ENCODE measurements at places on chromosomes 12 and 14.

GRCh38 chr14:75861161-75861621 is 120.6 kb downstream of the TGFB3 start:
- no peak for DNase-seq

DNA sequence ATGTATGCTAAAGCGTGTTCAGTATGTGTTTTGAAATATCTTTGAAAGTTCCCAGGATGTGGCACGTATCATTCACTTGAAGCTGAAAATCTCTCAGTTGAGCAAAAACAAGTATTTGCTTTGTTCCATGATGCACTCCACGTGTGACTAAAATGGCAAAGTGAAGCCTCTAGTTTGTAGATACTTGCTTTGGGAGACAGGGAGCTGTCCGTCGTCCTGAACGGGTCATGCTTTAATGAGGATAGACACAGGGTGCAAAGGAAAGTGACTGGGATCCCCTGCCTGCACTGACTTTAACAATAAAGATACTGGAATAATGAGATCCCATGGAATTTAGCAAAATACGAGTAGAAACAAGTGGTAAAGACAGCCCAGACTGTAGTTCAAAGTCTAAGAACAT is 991.4 kb downstream of the NRXN3 start:
- no peak for DNase-seq

GRCh38 chr12:109214131-109214530 is 95.0 kb downstream of the FOXN4 start:
- DNase-seq: no peak

GRCh38 chr14:53399057-53399456 is 245.9 kb upstream of the DDHD1 start:
- no peak for DNase-seq

GRCh38 chr12:132825089-132825488 is 3.6 kb downstream of the GOLGA3 start:
- no peak for DNase-seq

DNA sequence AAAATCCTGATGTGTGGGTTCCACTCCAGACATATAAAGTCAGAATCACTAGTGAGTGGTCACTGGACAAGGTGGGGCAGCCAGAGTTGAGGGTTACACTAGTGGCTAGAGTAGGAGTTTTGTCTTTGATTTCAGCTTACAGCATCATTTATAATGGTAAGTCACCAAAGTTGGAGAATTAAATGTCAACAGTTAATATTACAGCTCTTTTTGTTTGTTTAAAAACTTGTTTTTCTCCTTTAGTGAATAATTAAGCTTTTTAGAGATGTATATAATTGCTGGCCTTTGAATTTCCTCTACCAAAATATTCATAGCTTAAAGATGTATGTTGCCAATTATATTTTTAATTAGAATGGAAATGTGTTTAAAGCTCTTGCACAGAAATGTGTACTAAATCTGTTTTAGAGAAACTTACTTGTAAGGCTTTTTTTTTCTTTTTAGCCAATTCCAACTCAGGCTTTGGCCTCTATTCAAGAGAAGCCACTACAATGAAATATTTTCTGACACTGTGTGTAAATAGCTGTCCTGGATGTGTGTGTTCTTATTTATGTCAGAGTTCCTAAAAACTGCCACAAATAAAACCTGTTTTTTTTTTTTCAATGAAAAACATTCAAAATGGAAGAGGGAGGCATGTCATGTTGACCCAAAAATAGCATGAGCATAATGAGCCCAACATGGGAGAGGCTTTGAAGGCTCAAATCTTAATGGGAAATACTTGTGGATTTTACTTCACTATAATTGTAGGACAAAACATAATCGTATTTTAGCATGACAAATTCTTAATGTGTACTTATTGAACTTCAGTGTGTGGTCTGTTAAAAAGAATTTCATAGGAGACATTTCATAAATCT is 92.2 kb downstream of the TBC1D30 start:
- no peak for DNase-seq

DNA sequence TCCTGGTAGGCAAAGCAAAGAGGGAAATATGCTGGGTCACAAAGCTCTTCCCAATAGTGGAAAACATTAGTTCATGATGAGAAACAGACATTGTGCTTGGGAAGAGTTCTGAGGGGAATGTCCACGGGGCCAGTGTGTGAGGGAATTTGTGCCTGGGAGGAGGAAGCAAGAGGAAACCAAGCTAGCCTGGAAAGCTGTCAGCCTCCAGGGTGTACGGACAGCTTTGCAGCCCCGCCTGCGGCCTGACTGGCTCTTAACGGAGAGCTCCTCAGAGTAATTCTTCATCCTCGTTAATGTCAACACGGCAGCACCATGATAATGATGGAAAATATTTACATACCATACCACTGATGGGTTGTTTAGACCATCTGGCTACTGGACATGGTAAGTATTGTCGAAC is 32.4 kb downstream of the PITPNM2 start:
- DNase-seq: peak; percentile 82

GRCh38 chr14:20617138-20618003 is 24.1 kb downstream of the OR6S1 start:
- no peak for DNase-seq

DNA sequence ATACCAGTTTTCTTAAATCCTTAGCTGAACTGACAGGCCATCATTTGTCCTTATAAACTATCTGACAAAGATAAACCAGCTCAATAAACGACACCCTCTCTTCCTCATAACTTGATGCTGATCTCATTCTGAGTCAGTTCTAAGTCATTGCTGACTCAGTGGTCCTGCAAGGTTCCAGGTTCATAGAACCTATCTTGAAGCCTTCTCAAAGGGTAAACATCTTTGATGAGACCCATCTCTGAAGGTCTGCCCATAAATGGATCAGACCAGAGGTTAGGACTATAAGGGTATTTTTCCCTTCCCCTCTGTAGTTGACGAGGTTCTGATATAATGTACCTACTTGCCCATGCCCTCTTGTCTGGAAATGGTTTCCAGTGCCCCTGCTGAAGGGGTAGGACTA is 11.9 kb downstream of the NAA25 start:
- no peak for DNase-seq

DNA sequence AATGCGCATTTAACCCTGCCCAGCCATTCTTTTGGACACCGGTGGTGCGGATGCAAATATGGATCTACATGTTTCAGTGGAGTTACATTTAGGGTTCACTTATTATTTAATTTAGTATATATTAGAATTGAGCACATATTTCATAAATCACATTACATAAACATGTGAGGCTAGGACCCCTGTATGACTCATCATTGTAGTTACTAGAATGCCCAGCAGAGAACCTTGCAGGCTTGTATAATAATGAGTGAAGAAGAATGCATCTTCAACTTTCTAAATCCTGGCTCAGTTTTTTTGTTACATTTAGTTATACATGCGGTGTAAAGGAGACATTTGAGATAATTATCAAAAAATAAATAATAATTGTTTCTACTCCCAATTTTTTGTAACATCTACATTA is 369.0 kb downstream of the ATP23 start:
- DNase-seq: no peak

DNA sequence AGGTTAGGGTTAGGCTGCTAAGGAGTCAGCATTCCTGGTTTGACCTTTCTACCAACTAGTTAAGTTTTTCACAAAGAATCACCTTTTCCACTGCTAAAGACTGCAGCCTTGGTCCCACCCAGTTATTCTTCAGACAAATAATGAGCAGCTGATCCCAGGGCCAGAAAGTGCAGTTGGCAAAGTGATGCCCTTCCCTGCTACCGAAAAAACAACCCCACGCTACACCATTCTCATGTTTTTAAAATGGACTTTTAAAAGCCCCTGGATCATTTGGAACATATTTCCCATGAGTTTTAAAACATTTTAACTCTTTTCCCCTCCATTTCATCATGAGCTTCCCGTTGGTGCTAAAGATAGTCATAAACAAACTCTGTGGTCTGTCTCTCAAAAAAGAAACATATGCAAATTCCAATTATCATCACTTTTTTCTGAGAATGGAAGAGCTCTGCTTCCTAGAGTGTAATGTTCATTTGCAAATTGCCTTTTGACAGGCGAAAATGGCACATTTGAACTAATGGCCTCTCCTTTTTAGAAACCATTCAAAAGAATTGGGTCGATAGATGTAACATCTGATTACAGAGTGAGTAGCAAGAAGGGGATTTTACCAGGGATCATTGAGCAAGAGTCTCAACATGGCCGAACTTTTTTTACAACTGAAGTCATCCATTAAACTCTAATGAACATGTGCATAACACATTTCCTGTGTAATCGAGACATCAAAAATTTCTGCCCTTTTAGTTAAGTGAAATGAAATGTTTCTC is 129.3 kb upstream of the RAP1B start:
- no peak for DNase-seq

GRCh38 chr12:91335699-91336098 is 153.1 kb upstream of the DCN start:
- no peak for DNase-seq

DNA sequence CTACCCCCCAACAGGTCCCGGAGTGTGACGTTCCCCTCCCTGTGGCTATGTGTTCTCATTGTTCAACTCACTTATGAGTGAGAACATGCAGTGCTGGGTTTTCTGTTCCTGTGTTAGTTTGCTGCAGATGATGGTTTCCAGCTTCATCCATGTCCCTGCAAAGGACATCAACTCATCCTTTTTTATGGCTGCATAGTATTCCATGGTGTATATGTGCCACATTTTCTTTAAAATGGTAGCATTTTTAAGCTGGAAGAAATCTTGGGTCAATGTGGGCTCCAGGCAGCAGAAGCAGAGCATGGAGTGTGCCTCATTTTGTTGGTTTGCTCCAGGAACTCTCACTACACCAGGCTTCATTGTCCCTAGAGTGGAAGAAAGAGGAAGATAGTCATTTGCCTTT is 47.6 kb upstream of the ITPR2 start:
- no peak for DNase-seq

- no peak for DNase-seq
Observed at GRCh38 chr12:57630891-57631433, 2.0 kb downstream of the B4GALNT1 start.

- no peak for DNase-seq
Observed at GRCh38 chr12:64494998-64495729, 43.2 kb downstream of the TBK1 start.

GRCh38 chr12:124321040-124321481 is 26.2 kb downstream of the RFLNA start:
- DNase-seq: no peak

DNA sequence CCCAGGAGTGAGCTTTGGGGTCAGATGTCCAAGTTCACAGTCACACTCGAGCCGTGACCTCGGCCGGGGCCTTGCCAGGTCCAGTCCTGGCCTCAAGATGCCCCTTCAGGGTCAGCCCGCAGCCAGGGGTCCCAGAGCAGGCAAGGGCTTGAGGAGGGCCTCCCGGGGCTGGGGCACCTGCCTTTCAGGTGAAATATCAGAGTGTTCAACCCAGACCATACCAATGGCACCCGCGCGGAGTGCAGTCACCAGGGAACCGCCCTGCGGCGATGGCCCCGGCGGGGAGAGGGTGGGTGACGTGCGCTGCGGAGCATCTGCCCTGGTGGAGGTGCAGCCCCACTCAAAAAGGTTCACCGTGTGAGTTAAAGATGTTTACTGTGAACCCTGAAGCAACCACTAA is 16.9 kb downstream of the LRCOL1 start:
- no peak for DNase-seq

- no peak for DNase-seq
Observed at GRCh38 chr12:69779928-69780327, 41.3 kb downstream of the RAB3IP start.

DNA sequence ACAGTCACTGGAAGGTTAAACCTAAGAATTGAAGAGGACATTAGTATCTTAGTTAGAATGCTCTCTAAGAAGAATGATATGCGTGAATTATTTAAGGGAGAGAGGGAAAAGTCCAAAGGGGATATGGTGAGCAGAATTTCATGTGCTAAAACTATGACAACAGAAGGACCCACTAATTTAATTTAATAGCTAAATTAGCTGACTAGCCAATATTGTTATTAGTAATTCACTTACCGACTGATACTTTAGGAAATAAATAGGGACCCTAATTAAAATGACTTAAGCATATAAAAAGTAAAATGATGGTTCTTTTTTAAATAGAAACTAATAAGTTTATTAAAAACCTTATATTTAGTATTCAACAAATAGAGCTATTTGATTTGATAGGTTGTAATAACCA is 179.6 kb downstream of the RASSF9 start:
- DNase-seq: no peak

DNA sequence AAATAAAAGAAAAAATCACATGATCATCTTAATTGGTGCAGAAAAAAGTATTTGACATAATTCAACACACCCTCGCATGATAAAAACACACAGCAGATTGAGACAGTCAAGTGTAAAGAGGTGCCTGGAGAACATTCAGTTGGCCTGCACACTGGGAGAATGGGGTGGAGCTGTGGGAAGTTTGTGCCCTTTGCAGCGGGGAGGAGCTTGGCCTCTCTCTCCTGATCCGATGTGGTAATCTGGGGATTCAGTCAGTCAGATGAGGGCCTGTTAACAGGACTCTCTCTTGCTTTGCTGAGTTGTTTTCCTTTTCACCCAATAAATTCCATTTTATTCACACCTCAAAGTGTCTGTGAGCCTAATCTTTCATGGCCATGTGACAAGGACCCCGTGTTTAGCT is 5.9 kb downstream of the SERPINA6 start:
- no peak for DNase-seq

DNA sequence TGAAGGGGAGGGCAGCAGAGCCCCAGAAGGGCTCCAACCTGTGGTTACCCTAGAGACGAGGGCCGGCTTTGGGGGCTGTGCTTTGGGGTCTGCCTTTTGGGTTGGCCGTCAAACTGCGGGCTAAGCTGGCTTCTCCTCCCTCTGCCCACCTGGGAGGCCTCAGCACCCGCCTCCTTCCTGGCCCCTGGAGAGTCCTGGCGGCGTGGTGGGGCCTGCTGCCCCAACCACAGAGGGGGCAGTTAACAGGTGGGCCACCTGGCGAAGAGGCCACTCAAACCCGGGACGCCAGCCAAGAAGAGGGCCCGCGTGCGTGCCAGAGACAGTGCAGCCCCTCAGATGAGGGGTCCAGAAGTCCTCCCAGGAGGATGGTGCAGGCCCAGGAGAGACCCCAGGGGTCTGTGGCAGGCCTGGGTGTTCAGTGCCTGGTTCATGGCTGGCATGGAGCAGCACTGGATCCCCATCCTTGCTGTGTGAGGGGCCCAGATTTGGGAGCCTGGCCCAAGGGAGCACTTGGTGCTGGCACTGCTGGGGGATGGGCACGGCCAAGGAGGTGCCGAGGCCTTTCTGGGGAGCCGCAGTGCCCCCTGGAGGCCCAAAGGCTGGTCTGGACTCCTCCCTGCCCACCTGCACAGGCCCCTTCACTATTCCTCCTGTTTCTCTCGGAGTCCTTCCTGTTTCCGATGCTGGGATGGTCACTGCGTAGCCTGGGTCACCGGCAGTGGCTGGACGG is 48.8 kb downstream of the LRCOL1 start:
- no peak for DNase-seq

DNA sequence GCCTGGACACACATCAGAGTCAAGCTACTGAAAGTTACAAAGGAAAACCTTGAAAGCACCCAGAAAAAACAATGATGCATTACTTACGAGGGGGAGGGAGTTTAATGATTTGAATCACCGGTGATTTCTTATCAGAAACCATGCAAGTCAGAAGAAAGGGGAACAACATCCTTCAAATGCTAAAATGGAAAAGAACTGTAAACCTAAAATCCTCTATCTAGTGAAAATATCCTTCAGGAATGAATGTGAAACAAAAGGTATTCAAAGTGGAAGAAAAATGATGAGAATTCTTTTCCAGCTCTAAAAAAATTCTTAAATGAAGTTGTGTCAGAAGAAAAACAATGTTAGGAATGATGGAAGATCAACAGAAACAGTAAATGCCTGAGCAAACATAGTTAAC is 16.8 kb downstream of the SCAF11 start:
- DNase-seq: no peak

- no peak for DNase-seq
Observed at GRCh38 chr14:93220509-93220908, 13.5 kb downstream of the UBR7 start.

All from NCI-H774 (cell line).